NCI-H510A (cell line): ENCODE measurements at places on chromosomes 6 and 20.
A peak's percentile ranks its signal among the peaks of the same experiment; 100 is the strongest.

- DNase-seq: no peak
Measured at GRCh38 chr20:9203081-9203447, 134.2 kb downstream of the PLCB4 start.

- no peak for DNase-seq
Measured at GRCh38 chr6:16592223-16592911, 168.9 kb downstream of the ATXN1 start.

DNA sequence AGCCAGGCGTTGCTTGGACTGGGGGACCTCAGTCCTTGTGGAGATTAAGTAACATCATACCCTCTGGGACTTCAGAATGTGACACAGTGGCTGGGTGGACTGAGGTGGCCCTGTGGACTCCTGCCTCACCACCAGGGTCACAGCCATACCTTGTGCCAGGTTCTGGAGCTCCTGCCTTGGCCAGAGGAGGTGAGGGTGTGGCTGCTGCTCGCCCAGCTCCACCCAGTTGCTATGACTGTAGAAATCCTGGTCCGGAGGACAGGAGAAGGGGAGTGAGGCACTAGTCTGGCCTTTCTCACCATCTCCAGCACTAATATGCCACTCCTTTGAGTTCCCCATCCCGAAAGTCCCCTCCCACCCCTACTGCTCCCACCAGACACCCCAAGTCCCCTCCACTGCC is 1.9 kb downstream of the VWA7 start:
- no peak for DNase-seq

DNA sequence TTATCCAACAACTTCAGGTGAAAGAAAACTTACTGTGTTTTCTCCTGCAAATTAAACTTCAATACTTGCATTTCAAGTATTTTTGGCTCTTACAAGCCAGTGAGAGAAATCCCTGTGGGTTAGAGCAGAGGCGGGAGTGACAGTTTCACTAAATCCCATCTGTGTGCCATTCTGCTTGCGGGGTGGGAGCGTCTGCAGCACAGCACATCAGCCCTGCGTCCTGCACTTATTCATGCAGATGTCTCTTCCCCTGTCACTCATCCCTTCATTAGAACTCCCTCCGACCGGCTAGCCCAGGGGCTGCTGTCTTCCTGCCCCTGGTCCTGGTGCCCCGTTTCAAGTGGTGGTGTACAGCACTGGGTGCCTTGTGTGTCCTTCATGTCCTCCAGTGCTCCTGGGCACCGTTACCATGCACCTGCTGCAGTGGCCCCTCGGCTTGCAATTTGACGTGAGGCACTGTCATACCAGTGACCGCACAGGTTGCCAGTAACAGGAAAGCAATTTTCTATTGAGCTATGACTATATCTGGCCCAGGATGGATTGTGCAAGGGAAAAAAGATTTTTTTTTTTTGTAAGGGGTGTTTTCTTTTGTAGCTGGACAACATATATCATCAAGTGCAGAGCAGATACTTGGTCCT is 59.4 kb downstream of the INSM1 start:
- no peak for DNase-seq

DNA sequence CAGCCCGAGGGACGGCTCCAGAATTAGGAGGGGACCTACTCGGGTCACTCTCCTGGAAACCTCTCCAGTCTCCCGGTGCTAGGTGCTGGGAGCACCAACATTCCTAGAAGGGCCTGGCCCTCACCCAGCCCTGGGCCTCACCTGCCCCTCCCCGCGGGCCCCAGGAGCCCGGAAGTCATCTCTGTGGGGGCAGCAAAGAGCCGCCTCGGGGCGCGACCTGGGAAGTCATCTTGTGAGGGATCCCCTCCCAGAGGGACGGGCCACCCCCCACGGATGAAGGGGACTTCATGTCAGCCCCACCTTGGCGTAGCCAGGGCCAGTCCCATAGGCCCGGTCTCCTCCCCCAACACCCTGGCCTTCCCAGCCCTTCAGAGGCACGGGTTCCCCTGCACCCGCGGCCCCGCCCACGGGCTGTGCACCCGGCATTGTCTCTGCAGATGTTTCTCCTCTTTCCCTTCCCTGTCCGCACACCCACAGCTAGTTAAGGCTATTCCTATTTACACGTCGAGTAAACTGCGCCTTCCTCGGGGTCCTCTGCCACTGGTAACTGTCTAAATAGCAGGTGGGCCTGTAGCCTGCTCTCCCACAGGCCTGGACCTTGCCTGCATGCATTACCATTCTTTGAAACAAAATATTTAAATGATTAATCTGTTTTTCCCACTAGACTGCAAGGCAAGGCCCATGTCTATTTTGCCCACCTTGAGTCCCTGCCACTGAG is 896 bp upstream of the RNASET2 start:
- peak; percentile 26 for DNase-seq

GRCh38 chr20:64079273-64080012 is at the start of gene RGS19:
Gene RGS19, minus strand, starts transcription at chr20:64079518. Its CDS starts 2,632 bp downstream, at chr20:64076886.
- DNase-seq: no peak

- no peak for DNase-seq
Measured at GRCh38 chr6:16894301-16894700, 133.0 kb upstream of the ATXN1 start.

- no peak for DNase-seq
Measured at GRCh38 chr6:136740050-136740974, 52.0 kb downstream of the MAP3K5 start.

GRCh38 chr6:106546261-106546690 is 83.0 kb downstream of the RTN4IP1 start:
- DNase-seq: no peak

DNA sequence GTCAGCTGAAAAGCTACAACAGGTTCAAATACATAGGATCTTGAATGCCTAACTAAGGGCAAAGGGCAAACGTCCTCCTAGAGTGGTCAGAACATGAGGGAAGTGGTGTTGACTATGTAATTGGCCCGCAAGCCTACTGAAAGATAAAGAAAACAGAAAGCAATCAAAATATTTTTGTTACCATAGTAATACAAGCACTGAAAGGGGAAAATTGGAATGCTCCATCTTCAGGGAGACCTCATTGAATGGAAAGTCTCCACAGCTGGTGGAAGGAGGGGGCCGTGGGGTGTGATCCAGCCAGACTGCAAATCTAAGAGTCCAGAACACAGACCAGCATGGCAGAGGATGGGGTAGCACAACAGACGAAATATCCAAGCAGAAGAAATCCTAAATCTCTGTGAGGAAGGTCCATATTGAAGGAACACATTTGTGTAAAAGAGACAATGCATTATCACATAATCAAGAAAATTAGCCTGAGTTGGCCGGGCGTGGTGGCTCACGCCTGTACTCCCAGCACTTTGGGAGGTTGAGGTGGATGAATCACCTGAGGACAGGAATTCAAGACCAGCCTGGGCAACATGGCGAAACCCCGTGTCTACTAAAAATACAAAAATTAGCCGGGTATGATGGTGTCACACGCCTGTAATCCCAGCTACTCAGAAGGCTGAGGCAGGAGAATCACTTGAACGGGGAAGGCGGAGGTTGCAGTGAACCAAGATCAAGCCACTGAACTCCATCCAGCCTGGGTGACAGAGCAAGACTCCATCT is 39.5 kb downstream of the MTFR2 start:
- no peak for DNase-seq

GRCh38 chr6:73542891-73543290 is 22.1 kb upstream of the EEF1A1 start:
- DNase-seq: no peak

- DNase-seq: no peak
Measured at GRCh38 chr6:13847326-13848050, 33.1 kb upstream of the MCUR1 start.

- DNase-seq: no peak
Measured at GRCh38 chr6:101195588-101195987, 197.9 kb upstream of the GRIK2 start.

- DNase-seq: no peak
Measured at GRCh38 chr6:149567194-149567586, 1.0 kb downstream of the GINM1 start.

- DNase-seq: no peak
Measured at GRCh38 chr6:144036064-144036834, 28.2 kb upstream of the PLAGL1 start.

DNA sequence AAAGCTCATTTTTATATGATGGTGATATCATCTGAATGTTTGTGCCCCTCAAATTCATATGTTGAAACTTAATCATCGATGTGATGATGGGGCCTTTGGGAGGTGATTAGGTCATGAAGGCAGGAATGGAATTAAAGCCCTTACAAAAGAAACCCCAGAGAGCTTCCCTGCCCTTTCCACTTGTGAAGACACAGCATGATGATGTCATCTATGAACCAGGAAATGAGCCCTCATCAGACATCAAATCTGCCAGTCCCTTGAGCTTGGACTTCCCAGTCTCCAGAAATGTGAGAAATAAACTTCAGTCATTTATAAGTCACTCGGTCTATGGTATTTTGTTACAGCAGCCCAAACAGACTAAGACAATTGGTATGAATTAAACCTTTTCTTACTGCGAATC is 153.1 kb downstream of the MYB start:
- DNase-seq: no peak
